ENCODE measurements at places on chromosomes 2 and 18. TPM values are rescaled to one million over a fixed set of nuclear protein-coding genes. Genes with fewer than 3 reads are reported as not detected.

Gene FLACC1
- total RNA-seq, result 1.1 TPM

Gene MYL1
- total RNA-seq, result not detected

Gene GPC1
- total RNA-seq, result 22.5 TPM

Gene CAPN13
- total RNA-seq, result 0.12 TPM

Gene DSG1
- 0.20 TPM for total RNA-seq

- ATAC-seq, result no peak
These were observed 119.6 kb downstream of the QPCT start for GRCh38 chr2:37464067-37464466.

DNA sequence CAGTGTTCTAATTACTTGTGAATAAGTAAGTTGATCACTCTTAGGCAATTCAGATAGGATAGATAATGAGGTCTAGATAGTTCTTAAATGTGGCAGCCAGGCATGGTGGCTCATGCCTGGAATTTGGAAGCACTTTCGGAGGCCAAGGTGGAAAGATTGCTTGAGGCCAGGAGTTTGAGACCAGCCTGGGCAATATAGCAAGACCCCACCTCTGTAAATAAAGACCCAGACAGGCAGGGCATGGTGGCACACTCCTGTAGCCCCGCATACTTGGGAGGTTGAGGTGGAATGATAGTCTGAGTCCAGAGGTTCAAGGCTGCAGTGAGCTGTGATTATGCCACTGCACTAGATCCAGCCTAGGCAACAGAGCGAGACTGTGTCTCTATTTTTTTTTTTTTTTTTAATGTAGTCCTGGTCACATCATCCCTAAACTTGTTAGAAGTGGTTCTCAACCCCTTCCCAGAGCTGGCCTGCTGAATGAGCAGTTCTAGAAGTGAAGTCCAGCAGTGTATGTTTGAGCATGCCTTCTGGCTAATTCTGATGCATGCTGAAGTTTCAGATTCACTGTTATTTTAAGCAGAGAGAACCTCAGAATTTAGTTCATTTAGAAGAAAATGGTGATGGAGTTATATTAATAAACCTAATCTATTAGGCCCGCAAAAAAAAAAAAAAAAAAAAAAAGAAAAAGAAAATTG is 306.2 kb downstream of the PRKCE start:
- ATAC-seq, result no peak

- no peak for ATAC-seq
These were observed 8.1 kb upstream of the TYMS start for GRCh38 chr18:649341-649740.

- ATAC-seq, result no peak
These were observed 129.0 kb downstream of the ERBB4 start for GRCh38 chr2:212409560-212409959.

DNA sequence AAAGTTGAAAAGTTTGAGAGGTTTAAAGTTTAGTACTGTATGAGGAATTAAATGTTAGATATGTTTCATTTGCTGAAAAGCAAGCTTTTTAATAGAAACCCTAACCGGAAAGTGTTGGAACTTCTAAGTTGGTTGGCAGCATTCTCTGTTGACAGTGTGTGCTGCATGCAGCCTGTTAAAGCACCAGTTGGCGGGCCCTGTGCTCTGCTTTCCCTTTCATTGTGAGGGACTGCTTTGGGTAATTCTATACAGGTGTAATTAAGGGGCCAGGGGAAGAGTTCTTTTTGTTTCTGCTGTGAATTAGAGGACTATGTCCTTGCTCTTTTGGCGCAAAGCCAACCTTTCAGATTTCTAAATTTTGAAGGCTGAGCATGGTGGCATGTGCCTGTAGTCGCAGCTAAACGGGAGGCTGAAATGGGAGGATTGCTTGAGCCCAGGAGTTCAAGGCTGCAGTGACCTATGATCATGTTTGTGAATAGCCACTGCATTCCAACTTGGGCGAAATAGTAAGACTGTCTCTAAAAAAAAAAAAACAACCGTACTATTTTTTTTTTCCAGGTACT is 20.1 kb downstream of the PLEKHB2 start:
- no peak for ATAC-seq

DNA sequence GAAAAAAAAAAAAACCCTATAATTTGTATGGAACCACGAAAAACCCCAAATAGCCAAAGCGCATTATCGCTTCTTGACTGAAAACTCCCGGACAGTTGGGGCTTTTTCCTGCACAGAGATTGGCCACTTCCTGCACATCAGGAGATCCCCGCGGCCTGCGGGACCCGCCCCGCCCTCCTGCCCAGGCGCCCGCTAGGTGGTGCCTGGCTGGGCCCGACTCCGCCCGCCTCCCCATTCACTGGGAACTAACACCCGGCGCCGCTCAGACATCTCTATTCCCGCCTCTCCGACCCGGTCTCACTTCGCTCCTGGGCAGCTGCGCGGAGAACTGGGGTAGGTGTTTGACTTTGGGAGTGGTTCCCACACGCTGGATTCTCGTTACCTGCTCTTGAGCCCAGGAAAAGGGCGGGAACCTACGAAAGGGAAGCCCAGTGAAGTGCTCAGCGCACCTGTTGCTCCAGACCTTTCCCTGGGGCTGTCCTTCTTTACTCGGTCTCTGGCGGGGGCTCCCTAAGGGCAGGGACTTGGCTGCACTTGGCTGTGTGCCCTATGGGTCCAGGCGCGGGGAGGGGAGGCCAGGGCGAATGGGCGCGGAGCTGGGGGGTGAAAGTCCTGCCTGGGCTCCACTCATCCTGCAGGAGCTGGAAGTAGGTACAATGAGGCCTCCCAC is at the start of gene HMSD:
Gene HMSD, plus strand, starts transcription at position 234 of the 670 bp plus-strand sequence. CDS start 4,155 bp downstream, outside the sequence.
- peak; percentile 62 for ATAC-seq

GRCh38 chr2:147149575-147150240 is 695.1 kb upstream of the ACVR2A start:
- no peak for ATAC-seq

GRCh38 chr18:59546188-59546587 is 151.0 kb downstream of the CCBE1 start:
- ATAC-seq, result no peak
